ENCODE measurements at places on chromosomes 5 and 9.

- DNase-seq, result no peak
Observed at GRCh38 chr5:90054612-90055011, 354.9 kb downstream of the CETN3 start.

DNA sequence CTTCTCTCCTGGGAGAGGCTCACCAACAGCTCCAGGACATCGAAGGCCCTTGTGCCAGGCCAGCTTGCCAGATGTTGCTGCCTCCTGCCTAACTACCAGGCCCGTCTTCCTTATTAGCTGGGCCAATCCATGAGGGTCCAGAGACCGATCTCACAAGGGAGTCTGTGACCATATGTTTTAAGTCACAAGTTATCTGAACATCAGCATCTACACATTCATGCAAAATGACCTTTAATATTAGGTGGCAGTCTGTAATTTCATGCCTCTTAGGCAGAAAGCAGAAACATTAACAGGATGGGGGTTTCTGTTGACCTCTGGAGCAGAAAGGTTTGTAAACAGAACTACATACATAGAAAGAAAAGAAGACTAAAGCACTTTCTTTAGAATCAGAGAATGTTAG lies 75.1 kb upstream of the SLC25A51 start:
- no peak for DNase-seq

- no peak for DNase-seq
Observed at GRCh38 chr9:129103595-129103965, 7.0 kb downstream of the CRAT start.

DNA sequence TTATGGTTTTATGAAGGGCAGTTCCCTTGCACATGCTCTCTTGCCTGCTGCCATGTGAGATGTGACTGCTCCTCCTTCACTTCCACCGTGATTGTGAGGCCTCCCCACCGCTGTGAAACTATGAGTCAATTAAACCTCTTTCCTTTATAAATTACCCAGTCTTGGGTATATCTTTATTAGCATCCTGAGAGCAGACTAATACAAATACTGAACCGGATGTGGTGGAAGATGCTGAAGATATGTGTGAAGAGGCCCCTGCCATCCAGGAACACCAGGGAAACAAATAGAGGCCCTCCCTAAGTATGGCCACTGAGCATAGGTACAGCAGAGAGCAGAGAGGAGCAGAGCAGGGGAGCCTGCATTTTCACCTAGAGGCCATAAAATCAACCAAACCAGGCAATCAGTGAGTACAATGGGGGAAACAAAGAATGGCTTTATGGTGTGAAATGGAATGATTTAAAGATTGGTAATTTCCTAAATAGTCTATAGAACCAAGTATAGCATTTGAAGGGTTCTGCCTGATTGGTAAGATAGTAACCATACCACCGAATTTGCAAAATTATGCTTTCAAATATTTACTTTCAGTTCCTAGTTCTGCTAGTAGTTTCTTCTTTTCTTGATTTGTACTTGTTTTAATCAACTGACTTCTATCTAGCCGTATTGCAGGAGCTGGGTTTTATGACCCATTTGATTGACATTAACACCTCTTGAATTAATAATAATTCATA lies 421.6 kb downstream of the IRX1 start:
- no peak for DNase-seq

- DNase-seq, result no peak
Observed at GRCh38 chr5:150026682-150027172, 26.2 kb downstream of the HMGXB3 start.

- DNase-seq, result no peak
Observed at GRCh38 chr5:107796797-107797196, 126.1 kb upstream of the EFNA5 start.

GRCh38 chr9:89311346-89312221 lies 589 bp downstream of the CKS2 start:
- DNase-seq, result peak; percentile 12

DNA sequence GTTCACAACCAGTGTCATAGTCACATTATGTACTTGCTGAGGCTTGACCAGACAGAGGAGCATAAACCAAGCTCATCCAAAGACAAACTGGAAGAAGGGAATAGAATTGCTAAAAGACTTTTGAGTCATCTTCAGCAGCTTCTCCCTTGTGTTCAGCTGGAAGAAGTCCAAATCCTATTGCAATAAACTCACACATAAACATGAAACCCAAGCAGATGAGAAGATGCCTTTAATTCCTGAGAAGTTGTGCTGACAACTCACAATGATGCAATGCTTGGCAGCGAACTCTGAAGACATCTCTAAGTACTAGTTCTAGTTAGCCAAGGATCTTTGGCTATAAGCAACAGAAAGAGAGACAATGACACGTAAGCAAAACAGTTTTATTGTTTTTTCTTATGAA lies 642.1 kb downstream of the KCTD16 start:
- DNase-seq, result no peak

DNA sequence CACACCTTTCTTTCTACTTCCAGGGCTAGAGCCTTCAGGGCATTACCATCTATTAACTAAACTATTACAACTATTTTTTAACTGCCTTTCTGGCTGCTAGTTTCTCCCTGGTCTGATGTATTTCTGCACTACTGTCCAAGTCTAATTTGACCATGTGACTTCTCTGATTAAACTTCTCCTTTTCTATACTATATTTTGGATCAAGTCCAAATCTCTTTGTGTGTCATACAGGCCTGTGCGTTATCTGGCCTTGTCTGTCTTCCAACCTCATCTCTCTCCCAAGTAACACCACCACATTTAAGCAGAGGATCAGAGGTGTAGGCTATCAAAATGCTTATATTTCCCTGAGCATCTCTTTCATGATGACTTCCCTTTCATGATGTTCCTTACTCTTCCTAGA lies 47.2 kb upstream of the OR13F1 start:
- no peak for DNase-seq

GRCh38 chr5:24235946-24236345 lies 408.8 kb downstream of the CDH10 start:
- DNase-seq, result no peak

GRCh38 chr9:136482793-136483588 lies at the start of gene SEC16A:
Gene SEC16A (minus strand): TSS chr9:136483040. CDS start chr9:136477615, 5,425 bp downstream.
- peak; percentile 99 for DNase-seq

GRCh38 chr5:142626099-142626498 lies 59.8 kb downstream of the FGF1 start:
- DNase-seq, result no peak

GRCh38 chr9:134329576-134329855 lies 3.3 kb downstream of the RXRA start:
- no peak for DNase-seq

DNA sequence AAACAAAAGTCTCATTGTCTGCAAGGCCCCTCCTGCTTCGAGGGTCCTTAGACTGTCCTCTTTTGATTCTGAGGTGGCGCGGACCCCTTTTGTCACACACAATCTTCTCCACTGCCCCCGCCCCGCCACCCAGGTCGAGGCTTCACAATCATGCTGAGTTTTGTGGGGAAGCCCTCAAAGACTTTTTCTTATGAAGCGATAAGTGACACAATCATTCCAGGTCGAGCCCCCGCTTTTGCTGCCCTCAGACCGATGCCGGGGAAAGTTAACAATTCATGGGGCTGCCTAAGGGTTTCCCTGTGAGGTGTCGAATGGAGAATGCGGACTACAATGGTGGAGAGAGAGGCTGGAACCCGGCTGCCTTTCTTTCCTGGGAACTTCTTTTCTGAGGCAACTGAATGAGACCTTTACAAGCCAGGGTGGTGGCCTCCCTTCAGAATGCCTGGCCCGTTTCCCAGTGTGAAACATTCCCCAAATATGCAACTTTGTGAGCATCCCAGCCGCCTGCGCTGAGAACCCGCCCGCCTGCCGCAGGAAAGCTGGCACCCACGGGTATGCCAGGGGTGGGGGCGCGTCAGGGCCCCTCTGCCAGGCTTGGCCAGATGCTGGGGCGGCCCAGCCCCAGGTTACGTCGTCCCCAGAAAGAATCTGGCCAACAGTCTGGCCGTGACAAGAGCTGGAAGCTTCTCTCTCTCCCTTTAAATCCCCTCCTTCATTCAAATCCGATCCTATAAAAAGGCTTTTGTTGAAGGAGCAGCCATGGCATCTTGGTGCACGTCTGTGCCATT lies 71.9 kb downstream of the MAP1B start:
- no peak for DNase-seq

- no peak for DNase-seq
Observed at GRCh38 chr9:83560169-83560826, 22.1 kb upstream of the FRMD3 start.

- no peak for DNase-seq
Observed at GRCh38 chr9:81999806-82000205, 11.2 kb downstream of the SPATA31D1 start.

DNA sequence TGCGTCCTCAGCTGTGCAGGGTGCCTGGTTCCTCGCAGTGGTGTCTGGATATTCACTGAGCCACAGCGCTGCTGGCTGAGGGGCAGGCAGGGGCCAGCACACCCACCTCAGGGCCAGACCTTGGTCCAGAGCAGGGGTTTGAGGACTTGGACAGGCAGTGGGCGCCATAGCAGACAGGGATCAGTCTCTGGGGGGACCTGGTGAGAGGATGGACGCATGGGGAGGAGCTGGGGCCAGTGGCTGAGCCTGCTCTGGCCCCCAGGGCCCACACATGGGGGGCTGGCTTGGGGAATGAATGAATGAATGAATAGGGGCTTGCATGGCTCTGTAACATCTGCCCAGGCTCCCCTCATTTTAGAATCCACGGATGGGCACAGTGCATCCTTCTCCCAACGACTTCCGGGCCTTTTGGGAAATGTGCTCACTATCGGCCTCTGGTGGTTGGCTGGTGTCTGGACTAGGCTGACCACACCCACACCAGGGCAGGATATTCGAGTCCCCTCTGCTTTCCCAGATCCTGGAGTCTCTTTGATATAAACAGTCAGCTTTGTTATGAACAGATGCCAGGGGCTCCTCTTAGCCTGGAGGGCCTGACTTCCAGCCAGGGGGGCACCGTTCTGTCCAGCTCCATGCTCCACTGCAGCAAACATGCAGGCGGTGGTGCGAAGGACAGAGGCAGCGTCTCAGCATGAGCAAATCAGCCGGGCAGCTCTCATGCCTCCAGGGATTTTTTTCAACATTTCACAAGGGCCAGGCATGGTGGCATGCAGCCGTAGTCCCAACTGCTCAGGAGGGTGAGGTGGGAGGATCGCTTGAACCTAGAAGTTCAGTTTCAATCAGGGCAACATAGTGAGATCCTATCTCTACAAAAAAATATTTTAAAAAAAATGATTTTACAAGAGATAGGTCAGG lies 62.6 kb downstream of the NEK6 start:
- peak; percentile 44 for DNase-seq
